ENCODE measurements at places on chromosomes 7 and 10. TPM values are rescaled to one million over a fixed set of nuclear protein-coding genes. Genes with fewer than 3 reads are reported as not detected.

Gene SYT15
- 1.4 TPM for total RNA-seq

DNA sequence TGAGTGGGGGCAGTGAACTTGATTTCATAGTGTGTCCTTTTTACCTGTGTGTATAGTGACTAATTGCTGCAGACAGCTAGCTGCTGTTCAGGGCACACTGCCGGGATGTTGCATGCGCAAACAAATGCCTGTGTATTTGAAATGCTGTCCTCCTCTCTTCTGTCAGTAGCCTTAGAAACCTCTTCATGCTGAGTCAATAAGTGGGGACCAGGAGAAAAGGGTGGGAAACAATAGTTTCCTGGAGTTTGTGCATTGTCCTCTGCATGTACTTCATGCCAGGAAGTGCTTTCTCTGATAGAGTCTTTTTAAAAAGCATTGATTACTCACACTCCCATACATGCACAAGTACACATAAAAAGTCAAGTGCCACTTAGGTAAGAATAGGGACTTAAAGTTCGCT, 1183.7 kb upstream of the CELF2 start:
- DNase-seq, result no peak

- peak; percentile 68 for DNase-seq
These were observed 4.3 kb upstream of the MARVELD1 start for GRCh38 chr10:97708976-97709946.

Gene CLDN4
- total RNA-seq, result 1,078 TPM

DNA sequence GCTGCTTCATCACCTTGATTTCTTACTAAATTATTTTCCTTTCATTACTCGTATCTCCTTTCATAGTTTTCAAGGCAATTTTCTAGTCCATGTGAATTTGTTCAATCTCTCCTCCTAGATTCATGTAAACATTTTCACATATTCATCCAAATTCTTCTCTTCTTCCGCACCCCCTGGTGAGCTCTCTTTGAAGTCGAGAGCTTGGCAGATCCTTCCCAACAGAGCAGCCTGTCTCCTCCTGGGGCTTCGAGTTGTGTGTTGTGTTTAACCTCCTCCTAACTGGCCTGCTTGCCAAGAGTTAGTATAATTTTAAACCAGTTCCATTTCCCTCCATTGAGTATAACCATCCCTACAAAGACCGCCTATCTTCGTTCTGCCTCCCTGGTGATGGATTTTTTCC, 272.4 kb upstream of the CELF2 start:
- no peak for DNase-seq

Gene GATA3
- 0.27 TPM for total RNA-seq

DNA sequence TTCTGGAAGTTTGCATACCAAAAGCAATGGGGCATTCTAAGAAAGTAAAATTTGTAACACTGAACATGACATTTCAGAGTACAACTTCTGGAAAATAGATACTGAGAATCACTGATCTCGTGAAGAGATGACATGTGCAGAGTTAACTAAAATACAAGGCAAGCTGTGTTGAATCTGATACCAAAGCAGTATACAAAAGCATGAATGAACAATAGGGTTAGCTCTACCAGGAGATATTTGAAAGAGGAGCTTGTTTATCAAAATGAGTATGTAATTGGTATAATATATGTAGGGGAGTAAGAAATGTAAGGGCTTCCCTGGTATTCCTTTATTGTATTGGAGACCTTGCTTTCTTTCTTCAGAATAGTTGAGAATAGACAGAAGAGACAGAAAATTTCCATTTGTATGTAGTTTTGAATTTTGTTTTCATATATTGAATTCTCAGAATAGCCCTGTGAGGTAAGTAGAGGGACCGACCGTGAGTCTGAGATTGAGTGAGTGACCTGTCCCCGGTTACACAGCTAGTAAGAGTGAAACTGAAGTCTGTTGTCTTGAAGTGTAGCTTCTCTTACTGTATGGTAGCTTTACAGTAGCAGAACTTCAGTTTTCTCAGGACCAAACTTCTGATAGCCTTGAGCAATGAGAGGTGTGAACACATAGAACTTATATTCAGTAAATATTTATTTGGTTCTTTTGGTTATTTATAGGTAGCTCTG, 5.0 kb downstream of the HBP1 start:
- DNase-seq, result no peak

- no peak for DNase-seq
These were observed 269.0 kb downstream of the DIP2C start for GRCh38 chr10:420154-421121.

- no peak for DNase-seq
These were observed 385.4 kb upstream of the ANKRD30A start for GRCh38 chr10:36739884-36740445.

- DNase-seq, result no peak
These were observed 84.3 kb upstream of the ATP6V0A4 start for GRCh38 chr7:138882249-138882648.

- no peak for DNase-seq
These were observed 83.1 kb downstream of the FZD1 start for GRCh38 chr7:91347290-91347689.

Gene C10orf90
- total RNA-seq, result 0.18 TPM

DNA sequence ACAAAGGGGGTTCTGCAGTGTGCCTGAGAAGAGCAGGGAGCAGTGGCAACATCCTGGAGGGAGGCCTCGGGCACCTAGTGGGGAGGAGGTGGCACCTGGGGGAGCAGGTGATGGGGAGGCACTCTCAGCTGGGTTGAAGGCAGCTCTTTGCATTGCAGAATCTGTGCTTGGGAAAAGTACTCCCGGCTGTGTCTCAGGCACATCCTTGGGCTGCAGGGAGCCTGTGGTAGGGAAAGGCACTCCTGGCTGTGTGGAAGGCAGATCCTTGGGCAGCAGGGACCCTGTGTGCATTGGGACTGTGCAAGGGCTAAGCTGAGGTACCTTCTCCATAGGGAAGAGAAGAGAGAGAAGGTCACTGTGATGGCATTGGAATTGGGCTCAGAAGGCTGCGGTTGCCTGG, 52.8 kb upstream of the ANTXRL start:
- DNase-seq, result no peak

- DNase-seq, result no peak
These were observed 605.6 kb upstream of the TEX47 start for GRCh38 chr7:89401099-89401498.

Gene CLDN3
- 781 TPM for total RNA-seq

Gene SPDYE9
- total RNA-seq, result not detected

Measured in left colon (tissue), 2 donors.